Cortex of kidney (tissue), 1 donor: ENCODE measurements at places on chromosomes 6 and 20.

- DNase-seq = no peak
Observed at GRCh38 chr20:23245553-23246181, 104.9 kb upstream of the NXT1 start.

DNA sequence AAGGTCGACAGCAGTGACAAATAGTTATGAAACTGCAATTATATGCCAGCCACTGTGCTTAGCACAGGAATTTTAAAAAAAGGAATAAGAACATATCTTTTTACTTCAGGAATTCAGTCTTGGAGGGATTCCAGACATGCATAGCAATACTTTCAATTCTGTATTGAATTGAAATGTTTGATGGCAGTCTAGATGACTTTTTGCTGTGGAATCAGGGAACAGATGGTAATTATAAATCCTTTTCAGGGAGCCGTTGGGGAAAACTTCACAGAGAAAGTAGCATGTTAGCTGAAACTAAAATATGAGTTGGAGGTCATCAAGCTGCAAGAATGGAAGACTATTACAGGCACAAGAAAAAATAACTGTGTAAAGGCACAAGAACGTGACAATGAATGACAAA is 74.8 kb downstream of the IMPG1 start:
- DNase-seq = no peak

DNA sequence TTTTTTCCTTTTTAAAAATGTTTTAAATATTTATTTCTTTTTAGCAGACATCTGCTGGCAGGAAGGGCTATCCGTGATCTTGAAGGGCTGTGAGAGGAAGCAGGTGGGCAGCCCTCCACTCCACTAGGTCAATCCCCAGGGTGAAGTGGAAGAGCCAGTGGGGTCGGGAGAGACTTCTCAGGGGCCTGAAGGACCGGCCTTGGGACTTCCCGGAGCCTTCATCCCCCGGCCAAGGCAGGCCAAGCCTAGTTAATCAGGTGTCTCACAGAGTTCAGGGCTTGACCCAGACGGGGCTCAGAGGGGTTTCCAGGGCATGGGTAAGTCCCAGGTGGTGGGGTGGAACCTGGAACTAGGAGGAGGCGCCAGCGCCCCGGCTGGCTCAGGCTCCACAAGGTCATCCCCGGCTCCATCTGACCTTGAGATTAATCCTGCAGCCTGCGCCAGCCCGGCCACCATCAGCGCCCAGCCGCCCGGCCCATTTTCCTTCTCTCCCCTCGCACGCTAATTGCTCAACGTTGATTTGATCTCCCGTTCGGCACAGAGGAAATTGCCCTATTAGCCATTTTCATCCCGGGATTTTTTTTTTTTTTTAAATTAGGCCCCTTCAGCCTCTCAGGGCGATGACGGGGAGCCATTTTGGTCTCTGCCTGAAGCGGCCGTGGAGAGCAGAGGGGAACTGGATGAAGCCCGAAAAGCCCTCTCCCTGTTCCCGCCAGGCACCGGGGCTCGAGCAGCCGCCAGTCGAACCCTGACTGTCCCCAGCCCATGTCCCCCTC is 44.4 kb downstream of the MDFI start:
- no peak for DNase-seq

DNA sequence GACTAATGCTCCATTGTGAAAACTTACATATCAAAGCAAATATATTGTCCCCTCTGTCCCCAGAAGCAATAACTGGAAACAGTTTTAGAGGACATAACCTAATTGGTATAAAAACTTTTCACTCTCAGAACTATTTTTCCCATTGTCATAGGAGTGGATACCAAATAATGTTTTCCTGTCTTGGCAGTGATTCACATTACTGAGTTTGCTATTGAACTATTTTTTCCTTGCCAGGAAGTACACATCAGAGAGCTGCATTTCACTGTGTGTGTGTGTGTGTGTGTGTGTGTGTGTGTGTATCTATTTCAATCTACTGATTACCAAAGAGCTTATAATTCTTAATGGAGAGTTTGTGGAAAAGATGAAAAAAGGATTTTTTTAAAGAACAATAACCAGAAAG is 45.4 kb downstream of the AKAP12 start:
- no peak for DNase-seq

DNA sequence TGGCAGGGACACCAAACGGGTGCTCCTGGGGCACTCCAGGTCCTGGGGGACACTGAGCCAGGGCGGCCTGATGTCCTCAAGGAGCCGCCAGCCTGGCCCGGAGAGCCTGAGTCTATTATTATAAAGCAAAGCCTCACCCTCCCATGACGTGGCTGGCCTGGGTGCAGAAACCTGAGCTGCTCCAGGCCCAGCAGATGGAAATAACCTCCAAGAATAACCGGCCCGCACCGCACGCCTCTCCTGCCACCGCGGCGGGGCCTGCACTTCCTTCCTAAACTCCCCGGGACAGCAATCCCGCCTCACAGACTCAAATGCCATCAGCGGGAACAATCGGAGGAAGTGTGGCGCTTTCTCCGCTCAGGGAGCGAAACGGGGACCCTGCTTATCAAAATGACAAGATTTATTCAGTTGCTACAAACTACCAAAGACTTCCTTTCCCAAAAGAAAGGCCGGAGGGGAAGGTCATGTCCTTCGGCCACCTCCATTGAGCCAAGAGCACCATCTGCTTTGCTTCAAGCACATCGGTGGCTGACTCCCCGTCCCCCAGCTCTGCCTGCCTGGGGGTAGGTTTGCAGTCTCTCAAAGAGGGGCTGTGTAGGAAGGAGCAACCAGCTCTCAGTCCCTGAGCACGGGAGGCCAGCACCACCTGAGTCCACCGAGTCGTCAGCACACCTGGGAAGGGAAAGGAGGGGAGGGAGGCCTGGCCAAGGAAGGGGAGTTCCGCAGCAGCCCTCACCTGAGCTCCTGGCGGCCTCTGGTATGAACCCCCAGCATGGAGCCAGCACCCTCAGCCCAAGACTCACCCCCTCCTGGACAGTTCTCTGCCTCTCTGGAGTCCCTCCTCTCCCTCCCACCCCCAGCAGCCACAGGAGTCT is 78.6 kb upstream of the QKI start:
- DNase-seq = no peak

DNA sequence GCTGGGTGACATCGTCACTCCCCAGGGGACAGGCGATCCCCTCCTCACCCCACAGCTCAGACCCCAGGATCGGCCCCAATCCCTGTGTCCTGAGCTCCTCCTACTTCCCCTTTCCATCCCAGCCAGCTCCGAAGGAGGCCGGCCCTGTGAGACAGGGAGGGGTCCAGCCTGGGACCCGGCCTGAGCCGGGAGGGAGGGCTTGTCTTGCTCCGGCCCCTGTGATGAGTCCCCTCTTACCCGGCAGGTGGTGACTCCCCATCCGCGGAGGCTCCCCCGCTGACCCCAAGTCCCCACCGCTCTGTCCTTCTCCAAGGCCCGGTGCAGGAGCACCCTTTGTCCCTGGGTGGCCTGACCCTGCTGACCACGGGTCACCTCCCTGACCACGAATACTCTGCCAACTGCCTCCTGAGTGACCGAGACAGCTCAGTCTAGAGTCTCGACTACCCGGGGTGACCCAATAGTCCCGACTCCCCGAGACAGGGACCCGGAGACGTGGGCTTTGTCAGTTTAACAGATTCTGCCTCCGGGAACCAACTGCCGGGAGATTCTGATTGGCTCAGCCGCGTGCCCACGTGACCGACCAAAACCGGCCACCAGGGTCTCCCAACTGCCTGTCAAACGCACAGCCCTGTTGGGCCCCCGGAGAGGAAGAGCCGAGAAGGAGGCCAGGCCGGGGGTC is 187.4 kb upstream of the PROKR2 start:
- no peak for DNase-seq

- no peak for DNase-seq
Observed at GRCh38 chr20:23008667-23009066, 26.4 kb upstream of the SSTR4 start.

- DNase-seq = no peak
Observed at GRCh38 chr6:123316733-123317323, 319.9 kb downstream of the TRDN start.

GRCh38 chr6:41602864-41603608 is 35.2 kb upstream of the MDFI start:
- no peak for DNase-seq

- no peak for DNase-seq
Observed at GRCh38 chr6:1903780-1904465, 294.2 kb downstream of the FOXC1 start.

DNA sequence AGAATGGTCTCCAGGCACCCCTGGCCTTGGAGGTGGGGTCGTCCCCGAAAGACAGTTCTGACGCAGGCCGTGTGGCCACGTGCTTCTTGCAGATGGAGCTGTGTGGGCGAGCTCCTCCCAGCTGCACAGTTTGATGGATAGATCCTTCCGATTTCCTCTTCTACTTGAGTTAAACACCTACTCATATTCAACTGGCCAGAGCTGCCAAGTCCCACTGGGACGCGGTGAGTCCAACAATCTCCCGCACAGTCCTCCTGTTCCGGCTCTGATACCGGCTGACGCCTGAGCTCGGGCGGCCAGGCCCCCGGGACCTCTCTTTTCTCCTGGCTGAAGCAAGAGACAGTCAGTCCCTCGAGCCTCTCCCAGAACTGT is 57.9 kb upstream of the DACT2 start:
- DNase-seq = no peak

GRCh38 chr20:16283978-16284377 is 289.3 kb downstream of the KIF16B start:
- DNase-seq = no peak

GRCh38 chr6:94487371-94487770 is 1068.0 kb upstream of the EPHA7 start:
- DNase-seq = no peak

- DNase-seq = no peak
Observed at GRCh38 chr20:50434653-50435396, 75.4 kb upstream of the PTPN1 start.

DNA sequence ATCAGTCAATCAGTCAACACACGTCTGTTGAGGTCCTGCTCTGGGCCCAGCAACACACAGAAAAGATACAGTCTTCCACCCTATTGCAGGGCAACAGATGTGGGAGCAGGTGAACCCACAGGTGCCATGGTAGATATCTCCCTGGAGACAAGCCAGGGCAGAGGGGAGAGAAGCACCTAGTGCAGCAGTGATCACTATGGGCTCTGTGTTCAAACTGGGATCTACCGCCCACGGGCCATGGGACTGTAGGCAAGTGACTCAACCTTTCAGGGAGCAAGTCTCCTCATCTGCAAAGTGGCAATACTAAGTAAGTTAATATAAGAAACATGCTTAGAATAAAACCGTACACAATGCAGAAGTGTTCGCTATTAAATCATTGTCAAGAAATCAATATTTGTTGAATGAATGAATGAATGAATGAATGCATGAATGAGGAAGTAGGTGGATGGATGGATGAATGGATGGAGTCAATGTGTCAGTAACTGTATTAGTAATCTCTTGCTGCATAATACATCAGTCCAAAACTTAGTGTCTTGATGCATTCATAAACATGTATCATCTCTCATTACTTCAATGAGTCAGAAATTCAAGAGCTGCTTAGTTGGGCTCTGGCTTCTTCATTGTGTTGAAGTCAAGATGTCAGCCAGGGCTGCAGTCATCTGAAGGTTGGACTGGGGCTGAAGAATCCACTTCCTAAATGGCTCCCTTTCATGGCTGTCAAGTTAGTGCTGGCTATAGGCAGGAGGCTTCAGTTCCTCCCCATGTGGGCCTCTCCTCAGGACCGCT is 31.9 kb upstream of the NFATC2 start:
- no peak for DNase-seq

DNA sequence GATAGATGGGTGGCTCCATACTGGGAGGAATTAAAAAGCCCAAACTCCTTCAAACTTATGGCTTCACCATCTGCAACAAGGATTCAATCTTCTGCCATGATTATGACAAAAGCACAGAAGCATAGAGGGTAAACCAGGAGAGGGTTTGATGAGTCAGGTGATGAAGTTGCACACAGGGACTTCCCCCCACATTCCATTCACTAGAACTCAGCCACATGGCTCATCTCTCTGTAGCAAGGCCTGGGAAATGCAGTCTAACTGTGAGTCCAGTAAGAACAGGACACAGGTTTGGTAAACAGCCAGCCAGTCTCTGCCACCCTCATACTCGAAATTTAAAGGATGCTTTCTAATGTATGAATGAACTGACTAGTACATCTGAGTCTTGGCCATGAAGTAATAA is 142.9 kb downstream of the HIVEP2 start:
- DNase-seq = no peak

GRCh38 chr6:168196881-168197635 is 118.0 kb upstream of the FRMD1 start:
- DNase-seq = no peak

- DNase-seq = no peak
Observed at GRCh38 chr6:117483645-117484016, 1.2 kb downstream of the DCBLD1 start.

GRCh38 chr20:41701588-41702348 is 83.6 kb upstream of the CHD6 start:
- no peak for DNase-seq

- no peak for DNase-seq
Observed at GRCh38 chr6:33994472-33995308, 151.2 kb downstream of the GRM4 start.
